Stimulated activated CD4-positive, alpha-beta T cell treated with anti-CD3 and anti-CD28 coated beads, Interleukin-1b, Interleukin-23, amount 100 ng/mL, for 1 hour (primary cell): ENCODE measurements at places on chromosomes 2 and 18.

DNA sequence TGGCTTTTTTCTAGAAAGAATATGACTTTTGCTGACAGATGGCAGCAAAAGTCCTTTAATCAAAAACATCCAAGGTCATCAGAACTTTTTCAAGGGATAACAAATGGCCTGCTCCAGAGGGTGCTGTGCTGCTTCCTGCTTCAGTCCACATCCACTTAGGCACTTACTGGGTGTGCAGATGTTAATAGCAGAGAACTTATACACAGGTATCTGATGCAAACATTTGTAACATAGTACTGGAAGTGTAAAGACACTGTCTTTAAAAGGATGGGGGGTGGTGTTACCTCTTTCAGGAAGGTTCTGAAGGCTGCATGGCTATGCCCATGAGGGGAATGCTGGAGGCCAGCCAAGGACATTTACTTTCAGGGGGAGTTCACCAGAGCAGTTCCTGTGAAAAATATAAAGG, 5.5 kb downstream of the HOXD8 start:
- DNase-seq: no peak

- no peak for DNase-seq
Observed at GRCh38 chr18:33706391-33706790, 128.4 kb downstream of the ASXL3 start.

DNA sequence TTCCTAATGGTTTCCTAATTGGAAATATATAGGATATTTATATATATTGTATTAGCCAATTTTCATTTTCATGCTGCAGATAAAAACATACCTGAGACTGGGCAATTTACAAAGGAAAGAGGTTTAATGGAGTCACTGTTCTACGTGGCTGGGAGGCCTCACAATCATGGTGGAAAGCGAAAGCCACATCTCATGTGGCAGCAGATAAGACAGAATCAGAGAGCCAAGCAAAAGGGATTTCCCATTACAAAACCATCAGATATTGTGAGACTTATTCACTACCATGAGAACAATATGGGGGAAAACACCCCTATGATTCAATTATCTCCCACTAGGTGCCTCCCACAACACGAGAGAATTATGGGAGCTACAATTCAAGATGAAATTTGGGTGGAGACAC, 242.5 kb upstream of the NETO1 start:
- no peak for DNase-seq

- DNase-seq: no peak
Observed at GRCh38 chr2:20424300-20425290, 22.3 kb upstream of the RHOB start.

- no peak for DNase-seq
Observed at GRCh38 chr2:212402316-212402715, 136.3 kb downstream of the ERBB4 start.

- DNase-seq: no peak
Observed at GRCh38 chr2:8346706-8347430, 335.0 kb upstream of the ID2 start.

- no peak for DNase-seq
Observed at GRCh38 chr2:149028377-149028776, 10.1 kb upstream of the LYPD6B start.

GRCh38 chr2:202989749-202990148, 24.9 kb upstream of the NBEAL1 start:
- no peak for DNase-seq

- no peak for DNase-seq
Observed at GRCh38 chr2:71990826-71991225, 156.8 kb downstream of the CYP26B1 start.

- DNase-seq: no peak
Observed at GRCh38 chr2:156031121-156031520, 301.4 kb downstream of the NR4A2 start.

GRCh38 chr2:41137031-41137430, 685.1 kb upstream of the SLC8A1 start:
- DNase-seq: no peak

- no peak for DNase-seq
Observed at GRCh38 chr2:6924924-6925409, 7.8 kb downstream of the RNF144A start.

- no peak for DNase-seq
Observed at GRCh38 chr2:119873350-119874315, 113.9 kb downstream of the PTPN4 start.

GRCh38 chr2:113181258-113182051, 7.7 kb downstream of the PSD4 start:
- DNase-seq: no peak

DNA sequence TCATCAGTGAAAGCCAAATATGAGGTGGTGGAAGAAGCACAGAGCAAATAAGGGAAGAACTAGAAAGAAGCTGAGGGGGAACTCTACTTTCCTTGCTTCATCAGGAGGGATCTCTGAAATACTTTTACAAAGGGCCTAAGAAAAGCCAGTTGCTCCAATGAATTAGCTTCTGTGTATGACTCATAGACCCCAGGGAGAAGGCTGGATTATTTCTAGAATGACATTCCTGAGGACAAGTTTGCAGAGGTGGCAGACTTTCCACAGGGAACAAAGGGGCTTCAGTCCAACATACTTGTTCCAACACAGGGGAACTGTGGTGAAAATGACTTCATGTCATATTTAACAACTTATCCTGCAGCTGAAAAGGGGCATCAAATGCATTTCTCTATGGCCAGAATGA, 29.0 kb downstream of the DOK1 start:
- DNase-seq: no peak

- DNase-seq: no peak
Observed at GRCh38 chr2:197423307-197423706, 11.5 kb downstream of the SF3B1 start.

- DNase-seq: no peak
Observed at GRCh38 chr2:156065912-156066311, 266.6 kb downstream of the NR4A2 start.
